ENCODE measurements at places on chromosomes 6 and 20.

GRCh38 chr6:18997375-18997826, 610.3 kb downstream of the RNF144B start:
- no peak for DNase-seq

GRCh38 chr20:41678799-41679198, 60.6 kb upstream of the CHD6 start:
- no peak for DNase-seq

GRCh38 chr20:32386091-32386490, 28.0 kb downstream of the ASXL1 start:
- DNase-seq, result no peak

GRCh38 chr20:19423900-19424620, 211.6 kb downstream of the SLC24A3 start:
- no peak for DNase-seq

DNA sequence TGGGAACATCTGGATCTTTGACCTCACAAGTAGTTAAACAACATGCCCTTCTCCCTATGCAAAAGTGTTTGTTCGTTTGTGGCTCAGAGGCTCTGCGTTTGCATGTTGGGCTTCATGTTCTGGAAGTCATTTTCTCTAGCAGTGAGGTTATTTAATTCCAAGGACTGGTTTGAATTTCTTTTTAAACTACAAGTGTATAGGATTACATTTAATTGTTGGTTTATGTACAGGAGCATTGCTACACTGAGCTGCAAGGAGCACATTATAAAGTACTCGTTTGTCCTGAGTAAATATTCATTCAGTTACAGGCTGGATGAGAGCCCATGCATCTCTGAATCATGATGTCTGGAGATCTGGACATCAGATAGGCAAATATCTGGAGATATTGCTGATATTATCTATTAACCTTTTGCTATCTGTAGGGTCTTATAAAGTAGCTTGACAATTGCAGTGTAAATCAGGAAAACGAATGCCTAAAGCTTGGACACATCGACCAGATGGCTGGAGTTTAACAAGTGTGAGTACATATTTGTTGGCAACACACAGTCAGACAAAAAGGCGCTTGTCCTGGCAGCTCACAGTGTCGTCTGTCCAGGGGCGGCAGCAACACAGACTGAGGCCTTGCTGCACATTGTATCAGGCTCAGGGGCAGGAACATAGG, 84.6 kb downstream of the PDE7B start:
- no peak for DNase-seq

DNA sequence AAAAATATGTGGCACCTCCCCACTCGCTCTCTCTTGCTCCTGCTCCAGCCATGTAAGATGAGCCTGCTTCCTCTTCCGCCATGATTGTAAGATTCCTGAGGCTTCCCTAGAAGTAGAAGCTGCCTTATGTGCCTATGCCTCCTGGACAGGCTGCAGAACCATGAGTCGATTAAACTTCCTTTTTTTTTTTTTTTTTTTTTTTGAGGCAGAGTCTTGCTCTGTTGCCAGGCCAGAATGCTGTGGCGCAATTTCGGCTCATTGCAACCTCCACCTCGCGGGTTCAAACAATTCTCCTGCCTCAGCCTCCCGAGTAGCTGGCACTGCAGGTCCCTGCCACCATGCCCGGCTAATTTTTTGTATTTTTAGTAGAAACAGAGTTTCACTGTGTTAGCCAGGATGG, 112.5 kb downstream of the FAM217A start:
- DNase-seq, result no peak
